ENCODE measurements at places on chromosomes 1 and 21.

DNA sequence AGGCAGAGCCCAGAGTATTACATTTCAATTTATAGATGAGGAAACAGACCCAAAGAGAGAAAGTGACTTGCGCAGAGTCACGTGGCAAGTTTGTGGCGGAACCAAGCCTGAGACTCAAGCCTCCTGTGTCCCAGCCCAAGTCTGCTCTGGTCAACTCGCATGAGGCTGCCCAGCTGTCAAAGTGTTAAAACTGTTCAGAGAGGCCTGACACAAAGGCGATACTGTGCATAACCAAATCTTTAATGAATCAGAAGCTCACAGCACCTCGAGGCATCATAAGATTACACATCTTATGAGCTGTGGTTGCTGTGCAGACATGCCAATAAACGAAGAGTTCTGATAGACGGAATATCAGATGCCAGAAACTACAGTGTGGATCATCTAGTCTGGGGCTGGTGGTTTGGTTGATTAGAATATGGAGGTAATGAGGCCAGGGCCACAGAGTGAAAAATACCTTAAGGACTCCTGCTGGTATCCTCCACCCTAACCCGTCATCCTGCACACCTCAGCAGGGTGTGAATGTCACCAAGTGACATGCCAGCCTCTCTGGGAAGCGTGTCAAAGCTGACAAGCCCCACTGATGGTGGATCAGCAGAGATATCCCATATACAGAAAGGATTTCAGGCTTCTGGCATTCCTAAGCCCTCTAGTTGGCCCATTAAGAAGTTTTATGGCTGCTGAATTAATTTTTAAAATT, 42.2 kb downstream of the TNNT2 start:
- no peak for DNase-seq

- DNase-seq, result no peak
Observed at GRCh38 chr1:7553042-7553690, 217.9 kb upstream of the VAMP3 start.

DNA sequence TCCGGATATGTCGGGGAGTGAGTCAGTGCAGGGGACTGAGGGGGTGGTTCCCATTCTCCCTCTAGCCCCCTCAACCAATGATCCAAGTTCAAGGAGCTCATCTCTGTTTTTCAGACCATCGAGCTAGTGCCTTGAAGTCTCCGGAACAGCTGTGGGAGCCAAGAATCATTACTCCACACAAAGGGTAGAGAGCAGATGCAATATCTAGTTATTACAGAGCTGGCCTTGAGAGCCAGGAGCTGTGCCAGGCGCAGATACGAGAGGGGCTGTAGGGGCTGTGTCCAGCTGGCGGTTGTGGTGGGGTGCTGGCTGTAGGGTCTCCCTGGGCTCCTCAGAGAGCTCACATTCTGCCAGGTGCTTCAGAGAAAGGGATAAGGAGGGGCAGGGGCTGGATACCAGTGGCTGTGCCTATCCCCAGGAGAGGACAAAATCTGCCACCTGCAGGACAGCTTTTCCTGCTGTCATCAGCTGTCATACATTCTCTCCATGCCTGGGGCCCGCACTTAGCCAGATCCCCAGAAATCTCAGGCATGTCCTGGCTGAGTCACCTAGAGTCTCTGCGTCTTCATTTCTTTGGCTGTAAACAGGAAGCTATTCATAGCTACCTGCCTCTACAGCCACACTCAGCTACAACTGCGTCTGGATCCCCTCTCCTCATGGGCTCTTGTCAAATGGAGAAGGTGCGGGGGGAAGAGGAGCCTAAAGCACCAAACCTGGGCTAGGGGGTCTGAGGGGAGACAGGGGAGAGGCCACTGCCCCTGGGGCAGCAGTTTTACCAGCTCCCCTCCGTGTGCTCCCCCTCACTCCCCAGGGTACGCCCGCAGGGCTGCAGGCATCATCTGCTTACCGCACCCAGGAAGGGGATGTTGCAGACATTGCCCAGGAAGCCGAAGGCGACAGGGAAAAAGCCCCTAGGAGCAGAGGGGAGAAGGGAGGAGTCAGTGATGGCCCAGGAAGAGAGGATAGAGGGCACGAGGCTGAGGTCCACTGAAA, 2.4 kb upstream of the KISS1 start:
- DNase-seq, result no peak

DNA sequence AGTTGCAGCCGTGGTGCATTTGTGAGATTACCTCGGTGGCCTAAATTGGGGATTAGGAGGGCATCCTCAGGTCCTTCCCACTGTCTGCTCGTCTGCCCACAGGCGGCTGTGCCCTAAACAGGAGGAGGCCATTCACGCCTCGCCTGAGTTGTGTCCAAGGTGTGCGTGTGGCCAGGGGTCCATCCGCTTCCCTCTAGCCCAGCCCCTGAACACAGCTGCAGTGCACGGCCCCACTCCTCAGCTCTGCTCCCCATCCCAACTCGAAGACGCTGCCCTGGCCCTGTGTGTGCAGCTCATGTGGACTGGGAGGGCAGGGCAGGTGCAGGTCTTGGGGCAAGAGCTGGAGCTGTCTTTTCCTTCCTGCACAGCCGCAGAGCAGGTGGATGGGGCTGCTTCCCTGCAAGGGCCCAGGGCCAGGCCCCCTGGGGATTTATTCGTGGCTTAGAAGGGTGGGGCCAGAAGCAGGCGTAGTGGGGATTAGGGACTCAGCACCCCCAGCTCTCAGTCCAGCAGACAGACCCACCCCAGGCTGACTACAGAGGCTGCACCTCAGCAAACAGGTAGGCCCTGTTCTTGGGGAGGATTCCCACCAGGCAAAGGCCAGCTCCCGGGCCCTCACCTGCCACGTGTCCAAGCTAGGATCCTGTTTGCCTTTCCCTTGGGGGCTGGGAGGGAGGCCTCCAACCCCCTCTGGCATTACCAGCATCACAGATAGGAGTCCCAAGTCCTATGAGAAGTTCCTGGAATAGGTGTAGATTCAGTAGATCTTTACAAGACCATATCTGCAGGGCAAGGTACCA, 4.3 kb downstream of the GUK1 start:
- DNase-seq, result no peak

DNA sequence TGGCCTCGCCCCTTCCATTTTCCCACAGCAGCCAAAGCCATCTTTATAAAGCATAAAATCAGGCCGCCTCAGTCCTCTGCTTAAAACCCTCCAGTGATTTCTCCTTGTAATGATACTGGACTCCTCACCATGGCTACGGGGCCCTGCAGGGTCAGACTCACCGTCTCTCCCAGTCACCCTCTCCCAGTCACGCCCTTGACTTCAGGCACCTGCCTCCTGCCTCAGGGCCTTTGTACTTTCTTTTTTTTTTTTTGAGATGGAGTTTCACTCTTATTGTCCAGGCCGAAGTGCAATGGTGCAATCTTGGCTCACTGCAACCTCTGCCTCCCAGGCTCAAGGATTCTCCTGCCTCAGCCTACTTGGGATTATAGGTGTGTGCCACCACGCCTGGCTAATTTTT, 47.8 kb downstream of the PIK3CD start:
- DNase-seq, result no peak

All from stromal cell of bone marrow (primary cell).